ENCODE measurements at places on chromosomes 3 and 15.

DNA sequence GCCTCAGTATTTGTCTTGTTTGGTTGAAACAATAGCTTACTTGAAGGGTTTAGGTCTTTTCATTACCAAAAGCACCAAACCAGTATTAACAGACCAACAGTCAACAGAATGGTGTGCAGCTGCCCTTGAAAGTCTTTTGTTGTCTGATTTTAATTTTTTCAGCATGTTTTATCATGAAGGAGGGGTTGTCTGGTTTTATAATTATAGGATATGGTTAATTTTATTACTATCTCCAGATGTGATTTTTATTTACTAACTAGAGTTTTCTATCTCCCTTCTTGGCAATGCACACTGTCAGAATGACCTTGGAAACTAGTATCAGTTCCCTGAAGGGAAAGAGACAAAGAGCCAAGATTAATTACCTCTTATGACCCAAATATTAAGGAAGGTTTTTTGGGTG is 9.2 kb upstream of the CD200R1L start:
- DNase-seq = no peak

DNA sequence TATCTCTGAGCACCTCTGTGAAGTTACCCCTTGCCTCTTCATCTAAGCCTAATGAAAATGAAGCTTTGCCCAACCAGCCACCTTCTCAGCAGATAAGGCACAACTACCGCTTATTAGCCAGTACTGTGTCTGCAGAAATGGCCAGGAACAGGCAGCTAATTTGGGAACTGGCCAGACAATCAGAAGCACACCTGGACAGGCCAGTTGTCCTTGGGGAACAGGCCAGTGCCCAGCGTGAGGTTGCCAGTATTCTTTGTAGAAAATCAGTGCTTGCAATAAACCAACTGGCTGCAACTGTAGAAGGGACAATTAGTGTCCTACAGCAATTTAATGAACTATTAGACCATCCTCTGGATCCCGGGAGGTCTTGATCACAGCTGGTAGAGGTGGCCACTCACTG is 10.4 kb upstream of the TMEM87A start:
- no peak for DNase-seq

DNA sequence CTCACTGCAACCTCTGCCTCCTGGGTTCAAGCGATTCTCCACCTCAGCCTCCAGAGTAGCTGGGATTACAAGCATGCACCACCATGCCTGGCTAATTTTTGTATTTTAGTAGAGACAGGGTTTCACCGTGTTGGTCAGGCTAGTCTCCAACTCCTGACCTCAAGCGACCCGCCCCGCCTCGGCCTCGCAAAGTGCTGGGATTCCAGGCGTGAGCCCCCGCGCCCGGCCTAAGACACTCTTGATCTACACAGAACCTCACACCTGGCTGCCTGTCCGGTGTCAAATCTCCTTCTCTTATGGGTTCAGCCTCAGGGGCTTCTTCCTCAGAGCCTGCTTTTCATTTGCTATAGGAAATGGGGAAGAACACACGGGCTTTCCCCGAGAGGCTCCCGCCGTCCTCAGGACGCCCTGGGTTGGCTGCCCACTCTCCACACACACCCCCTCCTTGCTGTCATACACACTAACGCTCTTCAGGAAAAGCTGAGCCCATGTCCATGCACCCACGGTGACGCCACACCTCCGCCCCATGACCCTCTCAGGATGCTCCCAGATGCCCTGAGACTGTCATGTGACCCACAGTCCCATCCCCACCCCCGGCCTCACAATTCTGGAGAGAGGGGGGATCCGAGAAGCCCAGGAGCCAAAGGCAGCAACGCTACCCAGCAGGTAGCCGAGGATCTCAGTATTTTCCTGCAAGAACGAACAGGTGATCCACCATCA is 10.4 kb downstream of the TMEM44 start:
- DNase-seq = no peak

DNA sequence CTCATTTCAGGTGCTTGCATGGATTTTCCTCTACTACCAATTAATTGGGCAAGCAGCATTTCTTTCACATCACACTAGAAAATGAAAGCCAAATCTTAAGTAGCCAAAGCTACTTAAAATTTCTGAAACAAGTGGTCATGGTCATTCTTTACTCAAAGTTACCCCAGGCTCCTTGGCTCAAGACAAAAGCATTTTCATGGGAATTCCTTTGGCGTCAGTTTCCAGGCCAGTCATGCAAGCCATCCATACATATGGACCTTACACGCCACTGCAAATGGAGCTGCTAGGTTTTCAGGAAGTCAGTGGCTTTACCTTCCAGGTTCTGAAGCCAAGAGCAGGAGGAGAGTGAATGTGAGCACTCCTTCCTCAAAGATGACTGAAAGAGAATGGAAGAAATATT is 83.7 kb upstream of the IL12A start:
- DNase-seq = no peak

GRCh38 chr15:94080416-94080815 is 150.9 kb upstream of the MCTP2 start:
- no peak for DNase-seq

DNA sequence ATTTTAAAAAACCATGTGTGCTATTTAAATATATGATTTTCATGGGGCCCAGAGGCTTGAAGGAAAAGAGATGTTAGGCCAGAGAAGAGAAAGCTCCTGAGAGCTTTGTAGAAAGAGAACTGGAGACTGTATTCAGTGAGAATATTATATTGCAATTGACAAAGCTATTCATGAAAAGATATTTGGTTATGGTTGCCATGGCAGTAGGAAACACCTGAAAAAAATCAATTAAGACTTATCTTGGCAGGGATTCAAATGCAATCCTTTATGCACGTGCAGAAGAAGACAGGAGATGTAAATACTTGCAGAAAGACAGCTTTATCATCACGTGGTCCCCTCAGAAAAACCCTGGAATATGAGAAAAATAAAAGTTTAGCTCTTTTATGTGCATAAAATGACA is 636.0 kb upstream of the TBL1XR1 start:
- no peak for DNase-seq

- no peak for DNase-seq
These were observed 188.9 kb downstream of the MEIS2 start for GRCh38 chr15:36911322-36911944.

GRCh38 chr15:41259546-41260189 is 28.6 kb downstream of the CHP1 start:
- DNase-seq = no peak

DNA sequence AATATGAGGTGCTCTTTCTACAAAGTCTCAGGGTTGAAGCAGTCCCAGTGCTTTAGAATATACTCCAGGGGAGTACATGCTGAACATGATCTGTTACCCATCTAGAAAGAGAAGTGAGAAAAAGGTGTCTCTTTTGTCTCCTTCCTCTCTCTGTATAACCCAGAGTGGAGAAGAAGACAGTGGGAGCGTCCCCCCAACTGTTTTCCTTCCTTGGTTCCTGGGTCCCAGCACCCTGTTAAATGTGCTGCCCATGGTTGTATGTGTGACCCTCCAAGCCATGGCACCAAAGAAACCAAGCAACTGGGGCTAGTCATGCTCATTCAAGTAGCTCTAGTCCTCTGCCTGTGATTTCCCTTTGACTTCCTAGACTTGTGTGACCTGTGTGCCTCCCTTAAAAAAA is 683.7 kb downstream of the TBL1XR1 start:
- peak; percentile 15 for DNase-seq

DNA sequence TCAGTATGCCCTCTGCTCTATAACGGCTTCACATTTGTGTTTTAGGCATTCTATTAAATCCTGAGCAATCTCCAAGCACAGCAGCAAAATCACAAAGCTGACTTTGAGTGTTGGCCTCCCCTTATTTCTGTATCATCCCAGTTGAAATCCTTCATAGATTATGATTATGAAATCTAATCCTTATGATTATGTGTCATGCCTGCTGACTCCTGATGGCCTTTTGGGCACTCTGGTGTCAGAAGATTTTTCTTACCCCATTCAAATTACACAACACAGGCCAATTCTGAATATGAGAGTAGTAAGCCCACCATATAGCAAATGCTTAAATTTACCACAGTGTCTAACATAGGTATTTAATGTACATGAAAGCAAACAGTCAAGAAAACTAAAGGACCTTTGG is 34.3 kb downstream of the CDV3 start:
- no peak for DNase-seq

DNA sequence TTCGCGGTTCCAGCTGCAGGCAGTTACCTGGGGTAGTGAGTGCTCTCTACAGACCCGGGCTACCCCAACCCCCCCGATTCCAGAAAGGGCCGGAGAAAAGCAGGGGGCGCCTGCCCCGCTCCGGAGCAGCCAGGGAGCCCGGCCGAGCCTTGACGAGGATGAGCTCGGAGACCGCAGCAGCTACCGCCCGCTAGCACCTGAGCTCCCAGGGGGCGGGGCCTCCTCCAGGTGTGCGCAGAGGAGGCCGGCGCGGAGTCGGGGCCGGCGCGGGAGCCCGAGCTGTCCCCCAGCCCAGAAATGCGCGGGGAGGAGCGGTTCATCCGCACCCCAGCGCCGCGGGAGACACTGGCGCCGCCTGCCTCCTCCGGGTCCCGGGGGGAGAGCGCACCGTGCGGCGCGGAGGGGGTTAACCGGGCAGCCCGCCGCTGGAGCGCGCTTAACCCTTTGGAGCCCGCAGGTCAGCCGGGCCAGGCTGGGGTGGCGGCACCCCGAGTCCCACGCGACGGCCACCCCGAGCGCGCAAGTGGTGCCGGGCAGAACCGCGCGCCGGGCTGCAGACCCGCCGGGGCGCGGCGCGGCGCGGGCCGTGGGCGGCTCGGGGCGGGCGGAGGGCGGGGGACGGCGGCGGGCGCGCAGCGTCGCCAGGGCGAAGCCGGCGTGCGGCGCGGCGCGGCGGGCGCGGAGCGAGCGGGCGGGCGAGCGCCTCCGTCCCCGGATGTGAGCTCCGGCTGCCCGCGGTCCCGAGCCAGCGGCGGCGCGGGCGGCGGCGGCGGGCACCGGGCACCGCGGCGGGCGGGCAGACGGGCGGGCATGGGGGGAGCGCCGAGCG is at the start of gene CACNA1D:
TSS of gene CACNA1D (plus strand) at position 649 of the 829 bp plus-strand sequence. CDS start 556 bp downstream, outside the sequence.
- peak; percentile 31 for DNase-seq

DNA sequence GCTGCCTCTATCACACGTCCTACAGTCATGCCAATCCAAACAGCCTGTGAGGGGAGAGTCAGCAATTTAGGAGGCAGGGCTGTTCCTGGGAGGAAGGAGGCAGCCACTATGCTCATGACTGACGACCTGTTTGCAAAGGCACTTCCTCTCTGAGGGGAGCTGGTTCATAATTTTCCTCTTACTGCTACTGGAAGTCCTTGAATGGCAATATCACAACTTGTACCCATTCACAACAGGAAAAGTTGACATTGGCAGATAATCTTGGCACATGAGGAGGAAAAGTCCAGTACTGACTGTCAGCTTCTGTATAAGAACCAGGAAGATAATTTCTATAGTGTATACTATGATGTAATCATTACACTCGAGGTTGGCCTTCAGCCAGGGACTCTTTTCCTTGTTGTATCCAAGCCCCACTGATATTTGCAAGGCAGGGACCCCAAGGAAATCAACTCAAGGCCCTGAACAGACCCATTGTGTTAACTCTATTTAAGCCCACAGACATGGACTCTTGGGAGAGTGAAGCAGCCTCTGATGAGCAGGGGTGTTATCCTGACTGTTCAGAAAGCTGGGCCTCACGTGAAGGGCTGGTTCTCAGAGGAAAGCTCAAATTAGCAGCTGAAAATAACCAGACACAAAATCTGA is 267.3 kb upstream of the ADAMTS9 start:
- peak; percentile 2 for DNase-seq

DNA sequence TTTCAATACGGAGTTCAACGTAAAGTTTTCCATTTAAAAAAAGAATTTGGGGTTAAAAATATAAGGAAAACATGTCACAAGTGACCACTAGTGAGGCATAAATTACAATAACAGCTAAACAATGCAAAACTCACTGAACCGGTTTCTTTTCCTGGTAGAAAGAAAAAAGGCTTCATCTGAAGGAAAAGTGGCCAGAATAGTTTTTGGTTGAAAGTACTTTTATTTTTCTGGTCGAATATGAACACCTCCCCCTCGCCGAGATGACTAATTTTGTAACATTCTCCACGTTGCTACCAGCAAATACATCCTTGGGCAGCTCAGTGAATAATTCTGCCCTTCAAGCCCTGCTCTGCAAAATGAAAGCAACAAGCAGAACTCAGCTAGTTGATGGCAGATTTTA is 3.9 kb upstream of the SRGAP3 start:
- no peak for DNase-seq

GRCh38 chr15:91609966-91610365 is 243.5 kb upstream of the SLCO3A1 start:
- no peak for DNase-seq

GRCh38 chr15:33864360-33865075 is 103.8 kb upstream of the CHRM5 start:
- DNase-seq = no peak

- no peak for DNase-seq
These were observed 37.0 kb downstream of the FOXL2 start for GRCh38 chr3:138909904-138910303.

- peak; percentile 73 for DNase-seq
These were observed at the start of gene EOMES for GRCh38 chr3:27721717-27722564. Gene EOMES (minus strand): TSS chr3:27722323. CDS start chr3:27722294, 29 bp downstream.

GRCh38 chr15:64324165-64324877 is 31.7 kb downstream of the CSNK1G1 start:
- DNase-seq = no peak

DNA sequence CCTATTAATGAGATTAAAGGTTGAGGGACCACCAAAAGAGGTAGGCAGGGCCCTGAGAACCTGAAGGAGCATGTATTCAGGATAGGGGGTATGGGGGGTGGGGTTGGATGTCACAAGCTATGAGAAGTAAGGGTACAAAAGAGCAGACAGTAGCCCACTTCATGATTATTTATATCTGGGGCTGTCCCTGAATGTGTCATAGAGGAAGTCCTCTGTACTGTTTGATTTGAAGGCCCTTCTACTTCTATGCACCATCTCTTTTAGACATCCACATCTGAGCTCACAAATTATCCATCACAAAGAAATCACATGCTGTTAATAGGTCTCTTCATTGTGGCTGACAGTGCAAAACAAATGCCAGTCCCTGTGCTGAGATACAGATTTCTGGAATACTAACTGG is 68.6 kb downstream of the FHIT start:
- no peak for DNase-seq

- DNase-seq = peak; percentile 27
These were observed 25.6 kb upstream of the FAM174B start for GRCh38 chr15:92681141-92681631.

DNA sequence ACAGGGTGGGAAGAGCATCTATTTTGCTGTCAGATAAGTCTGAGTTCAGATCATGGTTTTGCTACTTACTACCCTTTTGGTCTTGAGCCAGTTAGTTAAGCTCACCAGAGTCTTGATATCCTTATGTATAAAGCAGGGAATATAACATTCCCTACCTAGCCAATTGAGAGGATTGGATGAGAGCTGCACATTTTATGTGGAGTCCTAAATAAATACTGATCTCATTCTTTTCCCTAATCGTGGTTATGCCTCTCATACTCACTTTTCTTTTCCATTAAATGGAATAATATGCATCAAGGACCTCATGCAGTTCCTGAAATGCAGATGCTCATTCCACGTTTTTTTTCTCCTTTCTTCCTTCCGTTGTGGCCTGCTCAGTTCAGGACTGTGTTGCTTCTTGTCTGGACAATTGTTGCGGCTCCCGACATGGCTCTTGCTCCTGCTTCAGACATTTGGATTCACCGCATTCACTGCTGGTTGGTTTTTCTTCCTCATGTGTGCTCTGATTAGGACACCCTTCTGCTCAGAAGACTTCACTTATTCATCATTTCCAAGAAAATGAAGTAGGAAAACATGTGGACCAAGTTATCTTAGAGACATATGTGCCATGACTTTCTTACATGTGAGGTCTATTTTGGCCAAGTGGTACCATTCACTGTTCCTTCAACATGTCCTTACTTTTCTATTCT is 90.2 kb downstream of the NFKBIZ start:
- no peak for DNase-seq

Data from hematopoietic multipotent progenitor cell treated with erythropoietin and hydrocortisone succinate and interleukin-3 and kit ligand, for 4 days (in vitro differentiated cells).